ENCODE measurements at places on chromosomes 1 and 21. TPM values are rescaled to one million over a fixed set of nuclear protein-coding genes. Genes with fewer than 3 reads are reported as not detected.

DHCR24 gene
- 94.5 TPM for total RNA-seq

VASH2 gene
- total RNA-seq = 10.7 TPM

PLA2G4A gene
- 0.81 TPM for total RNA-seq

SERPINC1 gene
- total RNA-seq = not detected

IL19 gene
- not detected for total RNA-seq

ZNF593OS gene
- total RNA-seq = 2.1 TPM

NUDT4B gene
- 21.5 TPM for total RNA-seq

FNDC10 gene
- total RNA-seq = 7.8 TPM

ACOT11 gene
- total RNA-seq = 0.51 TPM

SMIM34 gene
- not detected for total RNA-seq

SEMA4A gene
- total RNA-seq = 1.8 TPM

GBP5 gene
- total RNA-seq = not detected

HPCAL4 gene
- total RNA-seq = 0.13 TPM

ADAM30 gene
- total RNA-seq = not detected

FGR gene
- total RNA-seq = not detected

HLX gene
- not detected for total RNA-seq

PRAMEF15 gene
- not detected for total RNA-seq

FMO2 gene
- 0.47 TPM for total RNA-seq

OR2L8 gene
- not detected for total RNA-seq

CHTOP gene
- 96.1 TPM for total RNA-seq

HES2 gene
- total RNA-seq = 0.22 TPM

TACSTD2 gene
- total RNA-seq = not detected

HRNR gene
- total RNA-seq = not detected

ST6GALNAC5 gene
- total RNA-seq = 35.9 TPM

C1orf115 gene
- 6.8 TPM for total RNA-seq

NEGR1 gene
- total RNA-seq = 0.62 TPM

SELP gene
- not detected for total RNA-seq

ERRFI1 gene
- 35.3 TPM for total RNA-seq

COL24A1 gene
- total RNA-seq = not detected

MTMR11 gene
- 11.3 TPM for total RNA-seq

FCRLA gene
- not detected for total RNA-seq

KRTAP13-2 gene
- total RNA-seq = not detected

AHCYL1 gene
- total RNA-seq = 65.5 TPM
